Naive thymus-derived CD8-positive, alpha-beta T cell (primary cell): ENCODE measurements at places on chromosomes 3 and 15. TPM values are rescaled to one million over a fixed set of nuclear protein-coding genes. Genes with fewer than 3 reads are reported as not detected.

DNA sequence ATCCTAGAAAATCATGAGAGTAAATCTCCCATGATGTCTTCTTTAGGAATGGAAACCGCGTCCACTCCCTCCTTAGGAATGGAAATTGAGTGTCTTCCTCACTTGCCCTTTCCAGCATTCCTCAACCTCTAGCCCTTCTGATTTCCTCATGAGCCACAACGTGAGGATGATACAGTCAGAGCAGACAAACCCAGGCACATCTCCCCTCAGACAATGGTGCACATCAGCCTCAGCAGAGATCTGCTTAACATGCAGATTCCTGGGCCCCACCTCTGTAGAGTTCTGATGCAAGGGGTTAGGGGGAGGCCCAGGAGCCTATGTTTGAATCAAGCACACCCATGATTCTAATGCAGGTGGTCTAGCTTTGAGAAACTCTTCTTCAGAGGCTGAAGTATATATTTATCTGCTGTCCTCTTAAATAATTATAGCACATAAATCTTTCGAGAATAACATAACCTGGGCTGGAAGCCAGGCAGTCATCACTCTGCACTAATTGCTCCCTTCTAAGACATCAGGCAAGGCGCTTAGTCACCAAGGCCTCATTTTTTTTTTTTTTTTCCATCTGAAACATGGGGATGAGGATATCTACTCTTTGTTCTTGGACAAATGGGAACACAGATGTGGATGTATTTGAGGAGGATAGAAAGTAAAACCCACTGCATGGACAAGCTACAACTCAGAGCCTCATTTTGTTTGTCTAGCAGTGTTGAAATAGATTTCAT is 81.7 kb downstream of the PRICKLE2 start:
- no peak for DNase-seq

GRCh38 chr3:10672422-10672821 is 143.6 kb upstream of the SLC6A11 start:
- no peak for DNase-seq

- no peak for DNase-seq
These were observed 228.4 kb downstream of the ITPR1 start for GRCh38 chr3:4721511-4721911.

DNA sequence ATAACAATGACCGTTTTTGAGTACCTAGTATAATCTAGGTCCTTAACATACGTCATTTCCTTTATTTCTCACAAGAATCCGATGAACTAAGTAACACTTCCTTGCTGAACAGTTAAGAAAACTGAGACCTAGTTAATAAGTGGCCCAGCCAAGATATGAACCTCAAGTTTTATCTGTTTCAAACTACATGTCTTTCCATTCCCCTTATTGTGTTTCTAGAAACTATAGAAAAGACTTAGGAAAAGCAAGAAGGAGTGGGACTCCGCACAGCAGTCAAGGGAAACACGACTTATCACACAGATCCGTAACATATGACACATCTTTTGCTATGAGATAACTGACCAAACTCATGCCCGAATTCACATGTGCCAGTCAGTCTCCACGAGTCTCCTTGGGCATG is 221.2 kb upstream of the ADAMTS9 start:
- DNase-seq, result no peak

DNA sequence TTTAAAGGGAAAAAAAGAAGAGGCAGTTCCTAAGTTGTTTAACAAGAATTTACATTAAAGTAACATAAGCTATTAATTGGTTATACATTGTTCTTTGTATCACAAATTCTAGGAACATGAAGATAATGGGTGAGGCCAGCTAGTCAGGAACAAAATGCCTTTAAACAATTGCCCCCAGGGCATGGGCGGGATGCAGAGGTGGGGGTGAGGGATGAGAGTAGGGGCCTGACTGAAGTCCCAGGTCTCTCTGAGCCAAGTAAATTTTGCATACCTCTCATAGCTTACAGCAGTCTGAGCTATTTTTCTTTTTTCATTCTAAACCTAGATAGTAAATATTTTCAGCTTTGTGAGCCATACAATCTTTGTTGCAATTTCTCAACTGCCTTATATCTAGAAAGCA is 77.8 kb upstream of the RNU6-1 start:
- DNase-seq, result no peak

DNA sequence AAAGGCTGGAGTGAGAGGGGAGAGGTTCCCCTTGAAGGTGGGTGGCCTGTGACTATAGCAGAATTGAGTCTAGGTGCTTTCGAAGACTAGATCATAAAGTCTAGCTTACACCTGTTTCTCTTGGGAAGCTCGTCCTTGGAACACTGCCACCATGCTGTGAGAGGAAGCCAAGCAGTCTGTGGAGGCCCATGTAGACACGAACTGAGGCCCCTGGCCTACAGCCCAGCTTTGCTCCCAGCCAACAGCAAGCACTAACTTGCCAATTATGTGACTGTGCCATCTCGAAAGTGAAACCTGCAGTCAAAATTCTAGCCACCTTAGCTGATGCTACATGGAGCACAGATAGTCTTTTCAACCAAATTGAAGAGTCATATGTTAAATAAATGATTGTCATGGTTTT is 190.5 kb upstream of the NECTIN3 start:
- DNase-seq, result no peak

DNA sequence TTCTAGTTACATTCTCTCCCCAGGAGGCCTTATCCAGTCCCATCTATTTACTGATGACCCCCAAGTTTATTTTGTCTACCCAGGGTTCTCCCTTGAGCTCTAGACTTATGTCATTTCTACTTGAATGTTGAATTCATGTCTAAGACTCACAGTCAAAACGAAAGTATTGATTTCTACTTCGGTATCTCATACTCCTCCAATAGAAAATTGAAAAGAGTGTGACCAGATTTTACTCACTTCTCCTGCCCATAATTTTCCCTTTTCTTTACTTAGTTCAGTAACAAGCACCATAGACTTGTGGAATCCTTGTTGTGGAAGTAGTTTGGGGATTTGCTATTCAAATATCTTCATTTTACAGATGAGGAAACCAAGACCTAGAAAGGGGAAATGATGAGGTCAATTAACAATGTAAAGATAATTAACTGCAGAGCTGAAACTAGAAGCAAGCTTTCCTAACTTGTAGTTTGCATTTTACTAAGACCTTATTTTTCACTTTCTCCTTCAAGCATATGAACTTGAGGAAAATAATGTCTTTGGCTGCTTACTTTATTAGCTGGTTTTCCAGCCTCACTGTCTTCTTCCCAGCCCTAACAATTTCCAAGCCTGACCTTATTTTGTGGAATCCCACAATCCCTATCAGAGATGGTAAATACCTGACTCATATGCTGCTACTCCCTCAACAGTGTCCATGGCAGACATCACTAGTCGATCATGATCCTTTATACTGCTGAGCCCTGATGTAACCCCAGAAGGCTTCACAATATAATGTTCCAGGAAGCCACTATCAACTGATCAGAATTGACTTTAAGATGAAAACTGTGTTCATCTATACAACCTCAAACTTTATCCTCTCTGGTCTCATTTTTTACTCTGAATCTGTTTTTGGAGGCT is 123.9 kb upstream of the AGBL1 start:
- no peak for DNase-seq

DNA sequence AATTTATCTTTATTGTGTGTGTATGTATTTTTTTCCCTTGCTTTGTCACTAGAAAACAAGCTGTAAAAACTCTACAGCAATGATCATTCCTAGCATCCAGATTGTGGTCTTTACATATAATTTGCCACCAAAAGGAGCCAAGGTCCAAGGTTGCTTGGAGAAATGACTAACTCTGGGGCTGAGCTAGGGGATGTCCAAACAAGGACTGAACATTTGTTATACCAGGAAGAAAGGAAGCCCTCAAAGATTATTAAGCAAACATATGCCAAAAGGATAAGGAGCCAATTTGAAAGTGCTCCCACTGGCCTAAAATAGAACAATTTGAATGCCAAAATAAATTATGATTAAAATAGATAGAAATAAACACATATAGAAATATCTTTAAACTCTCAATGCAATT is 293.3 kb downstream of the ZIC1 start:
- DNase-seq, result no peak

GRCh38 chr3:63864008-63864964 is 619 bp downstream of the ATXN7 start:
- DNase-seq, result peak; percentile 49

DNA sequence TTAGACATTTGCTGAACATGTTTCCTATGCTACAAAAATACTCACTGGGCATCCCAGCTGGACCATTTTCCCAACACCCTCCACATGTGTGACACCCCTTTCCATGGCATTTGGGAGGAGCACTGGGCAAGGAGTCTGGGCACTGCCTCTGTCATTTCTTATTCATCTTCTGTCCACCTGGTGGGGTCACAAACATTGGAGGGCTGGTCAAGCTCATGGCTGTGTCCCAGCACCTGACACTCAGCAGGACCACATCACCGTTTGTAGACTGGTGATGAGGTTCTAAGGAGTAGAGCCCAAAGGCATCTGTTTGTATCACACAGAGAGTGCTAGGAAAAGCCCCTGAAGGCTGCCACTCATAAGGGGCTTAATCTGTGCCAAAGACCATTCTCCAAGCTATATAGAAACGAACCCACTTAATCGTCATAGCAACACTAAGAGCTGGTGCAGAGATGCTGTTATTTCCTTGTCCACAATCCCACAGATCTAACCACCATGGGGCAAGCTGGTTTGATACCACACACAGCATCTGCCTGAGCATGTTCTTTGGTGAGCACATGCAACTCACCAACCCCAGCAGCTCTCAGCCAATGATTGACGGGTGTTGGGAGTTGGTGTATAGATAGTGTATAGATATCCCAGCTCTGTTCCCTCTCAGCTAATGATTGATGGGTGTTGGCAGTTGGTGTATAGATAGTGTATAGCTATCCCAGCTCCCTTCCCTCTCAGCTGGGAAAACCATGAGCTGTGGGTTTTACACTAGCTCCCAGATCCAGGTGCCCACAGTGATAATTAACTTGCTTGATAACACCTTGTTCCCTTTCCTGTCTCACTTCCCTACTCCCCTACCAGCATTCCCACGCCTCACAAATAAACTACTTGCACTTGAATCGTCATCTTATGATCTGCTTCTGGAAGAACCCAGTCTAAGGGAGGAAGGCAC is 42.7 kb upstream of the ATP2B2 start:
- no peak for DNase-seq

DNA sequence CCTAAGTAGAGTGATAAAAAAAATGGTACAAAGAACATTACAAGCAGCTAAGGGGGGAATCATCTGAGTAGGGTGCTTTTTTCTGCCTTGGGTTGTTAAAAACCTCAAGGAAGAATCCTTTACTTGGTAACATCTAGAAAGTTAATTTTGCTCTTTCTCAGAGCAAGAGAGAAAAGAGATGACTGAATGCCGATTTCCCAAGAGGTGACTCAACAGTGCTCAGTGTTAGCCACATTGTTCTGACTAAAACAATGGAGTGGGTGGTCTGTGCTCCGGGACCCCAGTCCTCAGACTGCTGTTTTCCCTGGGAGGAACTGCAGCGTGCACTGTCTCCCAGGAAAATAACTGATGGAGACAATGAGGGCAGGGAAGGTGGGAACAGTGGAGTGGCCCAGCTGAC is 41.1 kb upstream of the RASGRP1 start:
- DNase-seq, result no peak

DNA sequence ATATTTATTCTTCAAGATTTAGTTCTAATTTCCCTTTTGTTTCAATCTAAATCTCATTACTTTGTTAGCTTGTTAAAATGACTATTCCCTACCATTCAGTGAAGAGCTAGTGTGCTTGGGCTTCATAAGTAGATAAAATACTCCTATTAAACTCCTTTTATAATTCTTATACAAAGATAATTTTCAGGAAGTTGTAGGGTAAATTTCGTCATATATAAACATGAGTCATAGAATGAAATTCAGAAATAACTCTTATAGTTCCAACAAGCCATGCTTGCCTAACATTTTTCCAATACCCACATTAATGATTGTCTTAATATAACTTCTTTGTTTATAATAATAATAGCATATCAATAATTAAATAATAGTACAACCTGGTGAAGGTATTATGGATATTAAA is 407.3 kb downstream of the NAALADL2 start:
- no peak for DNase-seq

DNA sequence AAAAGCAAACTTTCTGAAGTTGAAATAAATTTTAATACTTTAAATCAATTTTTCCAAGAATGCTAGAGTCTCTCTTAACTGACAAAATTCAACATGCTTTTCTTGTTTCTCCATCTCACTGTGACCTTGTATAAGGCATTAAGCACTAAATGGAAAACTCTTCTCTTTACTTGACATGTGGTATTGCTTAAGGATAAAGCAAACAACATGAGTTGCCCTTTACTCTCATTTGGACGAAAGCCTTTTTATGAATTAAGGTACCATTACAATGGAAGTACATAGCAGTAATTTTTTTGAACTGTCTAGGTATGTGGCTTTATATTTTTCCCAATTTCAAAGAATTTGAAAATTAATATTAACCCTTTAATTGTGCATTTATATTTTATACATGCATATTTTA is 1.4 kb downstream of the STRIT1 start:
- no peak for DNase-seq

DNA sequence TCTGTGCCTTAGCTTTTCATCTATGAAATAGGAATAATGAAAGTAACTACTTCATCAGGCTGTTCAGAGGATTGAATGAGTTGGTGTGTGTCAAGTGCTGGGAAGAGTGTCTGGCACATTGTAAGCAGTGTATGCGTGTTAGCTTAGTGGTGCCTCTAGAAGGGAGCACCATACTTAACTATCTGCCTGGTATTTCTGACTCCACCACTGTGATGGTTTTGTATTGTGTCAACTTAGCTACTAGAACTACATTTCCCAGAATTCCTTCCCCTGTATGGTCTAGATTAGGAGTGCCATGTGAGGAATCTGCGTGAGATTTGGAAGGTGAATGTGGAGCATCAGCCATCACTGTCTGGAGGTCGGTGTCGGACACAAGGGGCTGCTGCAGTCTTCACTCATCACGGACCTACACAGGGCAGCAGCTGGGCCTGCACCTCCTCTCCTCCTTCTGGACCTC is 115.4 kb upstream of the GALNT15 start:
- no peak for DNase-seq

DNA sequence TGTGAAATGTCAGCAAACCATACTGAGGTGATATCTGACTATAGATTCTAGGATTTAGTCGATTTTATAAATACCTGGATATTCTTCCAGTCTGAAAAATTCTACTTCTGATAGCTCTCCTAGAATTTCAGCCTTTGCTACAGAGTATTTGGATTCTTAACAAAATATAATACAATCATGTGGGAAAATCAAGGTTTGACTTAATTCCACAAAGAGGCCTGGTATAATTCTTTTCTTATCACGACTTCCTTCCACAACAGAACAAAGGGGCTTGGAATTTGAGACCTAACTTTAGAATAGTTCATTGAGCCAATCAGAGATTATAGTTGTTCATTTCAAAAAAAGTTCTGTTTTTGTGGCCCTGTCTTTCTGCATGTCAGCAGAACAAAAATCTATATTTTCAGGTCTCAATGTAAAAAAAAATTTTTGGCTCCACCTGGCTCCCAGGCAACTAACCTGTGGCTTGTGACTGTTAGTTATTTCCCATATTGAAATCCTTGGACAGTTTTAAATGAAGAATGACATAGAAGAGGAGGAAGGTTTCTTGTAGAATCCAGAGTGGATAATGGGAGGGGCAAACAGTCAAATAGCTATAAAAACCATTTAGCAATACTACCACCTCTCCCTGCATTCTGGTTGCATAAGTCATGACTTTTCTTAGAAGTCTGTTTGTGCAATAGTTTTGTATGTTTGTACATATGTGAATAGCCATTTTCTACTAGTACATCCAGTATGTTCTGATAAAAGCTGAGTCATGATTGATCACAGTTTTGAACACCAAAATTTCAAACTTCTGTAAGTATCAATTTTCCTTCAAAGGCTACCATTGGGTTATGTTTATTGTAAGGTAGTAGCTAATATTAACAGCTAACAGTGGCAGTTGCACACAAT is 4.0 kb downstream of the TM4SF1 start:
- DNase-seq, result no peak

The BLOC1S6 gene
- total RNA-seq, result 60.3 TPM

The PLD1 gene
- total RNA-seq, result 0.38 TPM
